Stimulated activated CD8-positive, alpha-beta memory T cell treated with anti-CD3 and anti-CD28 coated beads, Interleukin-15, amount 100 ng/mL, for 1 hour (primary cell): ENCODE measurements at places on chromosomes 6 and 20.

DNA sequence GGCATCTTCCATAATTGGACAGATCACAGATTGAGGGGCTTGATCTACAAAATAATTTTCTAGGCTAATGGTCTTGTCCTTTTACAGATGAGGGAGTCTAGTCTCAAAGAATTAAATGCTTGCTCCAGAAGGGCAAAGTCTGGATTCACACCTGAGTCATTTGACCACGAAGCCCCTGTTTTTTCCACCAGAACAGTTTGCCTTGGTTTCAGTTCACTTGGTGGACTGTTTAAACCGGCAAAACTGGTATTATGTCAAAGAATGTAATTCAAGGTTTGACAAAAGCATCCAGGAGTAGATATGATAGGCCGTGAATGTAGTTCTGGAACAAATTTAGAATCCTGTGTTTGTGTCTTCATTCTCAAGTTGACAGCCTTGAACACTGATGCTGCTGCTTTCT, 3.3 kb downstream of the MYO6 start:
- no peak for DNase-seq

- DNase-seq: no peak
These were observed 433 bp downstream of the QRSL1 start for GRCh38 chr6:106629859-106630163.

GRCh38 chr6:169935348-169935718, 183.9 kb downstream of the ERMARD start:
- no peak for DNase-seq

- no peak for DNase-seq
These were observed 10.1 kb downstream of the RFX6 start for GRCh38 chr6:116887168-116887567.

- DNase-seq: no peak
These were observed 631.9 kb upstream of the MMS22L start for GRCh38 chr6:97914912-97915311.

- no peak for DNase-seq
These were observed 96.5 kb downstream of the SNAP25 start for GRCh38 chr20:10315138-10315537.

- no peak for DNase-seq
These were observed 113.1 kb downstream of the TRIM27 start for GRCh38 chr6:28810659-28811053.

DNA sequence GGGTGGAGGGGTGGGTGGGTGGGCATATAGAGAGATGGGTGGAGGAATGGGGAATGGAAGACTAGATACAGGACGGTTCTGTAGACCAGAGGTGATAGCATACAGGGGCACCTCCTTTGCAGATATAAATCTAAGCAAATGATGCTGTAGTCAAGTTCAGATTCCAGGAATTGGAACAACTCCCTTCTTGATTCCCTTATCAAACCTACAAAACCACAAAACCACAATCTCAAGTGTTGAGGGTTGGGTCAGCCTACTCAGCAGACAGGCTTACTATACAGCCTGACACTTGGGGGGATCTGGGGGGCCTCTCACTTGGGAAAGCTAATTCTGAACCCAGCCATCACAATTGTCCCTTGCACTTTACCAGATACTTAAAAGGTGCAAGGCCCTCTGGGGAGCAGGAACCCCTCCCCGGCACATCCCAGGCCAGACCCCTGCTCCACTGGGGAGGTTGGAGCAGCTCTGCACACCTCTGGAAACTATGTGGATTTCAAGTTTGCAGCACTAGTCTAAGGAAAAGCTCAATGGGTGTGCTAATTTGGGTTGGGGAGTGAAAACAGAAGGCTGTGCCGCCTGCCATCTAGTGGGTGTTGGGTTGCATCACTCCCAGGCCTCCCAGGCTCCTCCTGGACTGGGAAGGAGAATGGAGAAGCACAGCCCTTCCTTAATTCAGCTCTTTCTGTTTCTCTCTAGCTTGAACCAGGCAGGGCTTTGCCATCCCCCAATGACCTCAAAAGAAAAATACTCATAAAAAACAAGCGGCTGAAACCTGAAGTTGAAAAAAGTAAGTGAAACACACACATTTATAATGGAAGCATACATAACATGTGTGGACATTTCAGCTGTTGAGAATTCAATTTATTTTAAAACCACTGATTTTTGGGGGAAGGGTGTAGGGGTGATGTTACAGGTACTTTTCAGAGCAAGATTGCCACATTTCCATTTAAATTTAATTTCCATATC, 121.2 kb upstream of the LAMP5 start:
- no peak for DNase-seq

DNA sequence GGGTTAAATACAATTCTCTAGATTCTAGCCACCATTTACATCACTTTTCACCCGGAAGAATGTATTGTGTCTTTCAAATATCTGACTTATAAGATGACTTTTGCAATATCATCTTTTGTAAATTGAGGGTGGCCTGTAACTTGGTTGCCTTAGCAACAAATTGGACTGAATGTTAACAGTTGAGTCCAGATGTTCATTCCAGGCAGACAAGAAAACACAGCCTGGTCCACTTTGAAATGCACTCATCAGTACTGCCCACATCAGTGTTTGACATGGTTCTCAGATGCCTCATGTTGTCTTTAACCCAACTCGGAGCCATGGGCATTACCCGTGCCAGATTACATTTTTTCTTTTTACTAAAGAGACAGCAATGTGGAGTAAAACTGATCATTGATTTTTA, 781.6 kb upstream of the CHD6 start:
- DNase-seq: no peak

DNA sequence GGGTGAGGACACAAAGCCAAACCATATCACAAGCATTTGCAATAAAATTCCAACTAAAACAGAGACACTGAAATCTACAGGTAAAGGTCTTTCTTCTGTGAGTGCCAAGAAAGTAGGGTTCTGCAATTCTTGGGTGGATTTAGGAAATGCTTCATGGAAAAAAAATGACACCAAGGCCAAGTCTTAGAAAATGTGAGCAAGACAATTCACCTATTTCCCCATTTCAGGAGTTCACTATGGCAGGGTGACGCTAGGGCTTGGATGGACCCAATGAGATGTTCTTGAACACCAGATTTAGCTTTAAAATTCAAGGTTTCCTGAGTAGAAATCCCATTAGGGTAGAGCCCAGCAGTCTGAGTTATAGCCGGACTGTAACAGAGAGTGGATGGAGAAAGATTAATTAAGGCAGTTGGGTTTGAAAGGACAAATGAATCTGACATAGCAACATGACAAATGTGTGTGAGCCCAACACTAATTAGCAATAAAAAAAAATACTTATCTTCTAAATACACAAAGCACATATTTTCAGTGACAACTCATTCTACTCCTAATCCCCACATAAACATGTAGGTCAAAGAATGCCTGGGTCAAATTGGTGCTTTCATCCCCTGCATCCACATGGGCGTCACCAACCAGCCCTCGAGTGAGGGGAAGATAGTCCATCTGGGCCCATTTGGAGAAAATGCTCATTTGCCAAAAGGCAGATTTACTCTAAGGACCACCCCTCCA, 180.4 kb upstream of the JARID2 start:
- DNase-seq: no peak

DNA sequence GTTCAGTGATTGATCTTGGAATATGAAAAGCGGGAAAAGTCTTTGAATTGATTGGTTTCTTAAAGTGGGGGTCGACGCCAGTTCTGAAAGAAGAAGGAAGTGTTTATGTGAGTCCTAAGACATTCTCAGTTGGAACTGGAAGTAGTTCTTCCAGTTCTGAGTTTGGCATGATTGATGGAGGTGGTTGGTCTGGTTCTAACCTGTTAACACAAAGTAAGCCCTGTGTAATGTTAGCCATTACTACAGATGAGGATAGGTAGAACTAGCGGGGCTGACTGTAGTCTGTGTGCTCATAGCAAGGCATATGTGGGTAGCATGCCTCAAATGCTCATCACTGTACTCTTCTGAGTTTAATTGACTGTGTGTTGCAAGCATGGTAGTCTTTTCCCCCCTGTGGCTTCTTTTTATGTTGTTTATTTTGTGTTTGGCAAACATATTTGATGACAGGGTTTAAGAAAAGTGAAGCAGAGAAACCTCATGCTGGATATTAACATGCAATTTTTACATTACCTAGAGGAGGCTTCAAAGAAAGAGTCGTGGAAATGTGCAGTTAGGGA, 24.9 kb downstream of the CITED2 start:
- DNase-seq: no peak

GRCh38 chr6:63349401-63349800, 29.6 kb upstream of the LGSN start:
- no peak for DNase-seq

DNA sequence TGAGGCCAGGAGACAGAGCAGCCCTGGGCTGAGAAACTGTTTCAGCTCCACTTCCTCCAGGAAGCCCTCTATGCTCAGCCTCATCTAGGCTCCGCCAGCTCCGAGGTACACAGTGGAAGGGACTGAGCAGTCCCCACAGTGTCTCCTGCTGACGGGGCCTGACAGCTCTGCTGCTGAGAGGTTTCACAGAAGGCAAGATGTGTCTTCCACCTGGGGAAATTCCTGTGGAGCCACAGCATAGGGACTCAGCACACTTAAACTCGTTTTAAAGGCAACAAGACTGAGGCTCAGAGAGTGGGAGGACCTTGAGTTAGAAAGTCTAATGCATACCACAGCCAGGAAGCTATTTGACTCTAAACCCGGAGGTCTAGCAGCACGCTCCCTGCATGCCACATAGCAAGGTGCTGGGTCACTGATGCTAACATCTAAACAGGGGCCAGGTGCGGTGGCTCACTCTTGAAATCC, 6.8 kb downstream of the ADA start:
- DNase-seq: no peak

- DNase-seq: no peak
These were observed 52.3 kb downstream of the SOBP start for GRCh38 chr6:107542192-107542668.

- no peak for DNase-seq
These were observed 409.8 kb upstream of the CITED2 start for GRCh38 chr6:139784222-139784769.

DNA sequence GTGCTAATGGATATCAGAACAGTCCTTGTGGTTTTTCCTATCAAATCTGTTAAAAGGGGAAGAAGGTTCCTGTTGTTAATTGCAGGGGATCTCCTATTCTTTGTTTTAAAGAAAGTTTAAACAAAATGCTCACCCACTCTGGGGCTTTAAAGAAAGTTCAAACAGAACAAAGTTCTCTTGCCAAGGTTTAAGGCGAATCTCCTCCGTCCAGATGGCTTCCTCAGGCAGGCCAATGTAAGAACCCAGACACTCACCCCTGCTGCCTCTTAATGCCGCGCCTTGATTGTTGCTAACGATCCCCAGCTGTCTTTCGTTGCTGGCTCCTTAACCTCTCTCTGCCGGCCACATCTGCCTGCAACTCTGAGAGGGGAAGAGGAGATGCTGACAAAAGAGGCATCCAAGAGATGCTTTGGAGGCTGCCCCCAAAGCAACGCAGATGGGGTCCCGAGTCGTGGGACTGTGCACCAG, 235.0 kb upstream of the PRDM1 start:
- DNase-seq: no peak

DNA sequence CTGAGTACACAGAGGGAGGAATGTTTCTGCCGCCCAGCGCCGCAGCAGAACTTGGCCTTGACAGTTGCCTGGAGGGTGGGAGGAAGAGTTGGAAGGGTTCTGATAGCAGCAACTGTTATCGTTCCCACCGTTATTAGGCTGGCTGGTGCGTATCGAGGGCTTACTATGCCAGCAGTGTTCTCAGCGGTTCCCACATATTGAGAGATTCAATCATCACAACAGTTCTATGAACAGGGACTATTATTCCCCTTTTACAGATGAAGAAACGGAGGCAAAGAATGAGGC, 380.1 kb upstream of the SULF2 start:
- DNase-seq: no peak

DNA sequence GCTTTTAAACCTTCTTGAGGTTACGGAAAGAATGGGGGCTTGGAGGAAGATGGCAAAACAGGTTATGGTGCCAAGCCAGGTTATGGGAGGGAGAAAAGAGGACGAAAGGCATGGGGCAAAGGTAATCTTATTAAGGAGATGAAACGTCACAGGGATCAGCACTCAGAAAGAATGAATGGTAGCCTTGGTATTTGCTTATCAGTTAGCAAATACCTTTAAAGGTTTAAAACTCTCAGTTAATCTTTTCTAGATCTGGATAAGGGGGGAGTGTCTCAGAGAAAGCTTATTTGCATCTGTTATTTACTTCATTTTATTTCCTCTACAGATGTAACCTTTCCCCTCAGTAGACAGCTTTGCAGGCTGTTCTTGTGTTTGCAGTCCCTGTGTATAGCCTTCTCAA, 55.5 kb upstream of the EEF1E1 start:
- DNase-seq: no peak

- DNase-seq: no peak
These were observed 151.0 kb downstream of the CLIC5 start for GRCh38 chr6:45864651-45865050.

- DNase-seq: no peak
These were observed 32.4 kb upstream of the HINT3 start for GRCh38 chr6:125924169-125924568.

- DNase-seq: no peak
These were observed 80.5 kb downstream of the CEBPB start for GRCh38 chr20:50271176-50271575.

- DNase-seq: no peak
These were observed 153.9 kb downstream of the SOX4 start for GRCh38 chr6:21747441-21747840.

- DNase-seq: no peak
These were observed 18.4 kb downstream of the PDE7B start for GRCh38 chr6:135869857-135870256.

DNA sequence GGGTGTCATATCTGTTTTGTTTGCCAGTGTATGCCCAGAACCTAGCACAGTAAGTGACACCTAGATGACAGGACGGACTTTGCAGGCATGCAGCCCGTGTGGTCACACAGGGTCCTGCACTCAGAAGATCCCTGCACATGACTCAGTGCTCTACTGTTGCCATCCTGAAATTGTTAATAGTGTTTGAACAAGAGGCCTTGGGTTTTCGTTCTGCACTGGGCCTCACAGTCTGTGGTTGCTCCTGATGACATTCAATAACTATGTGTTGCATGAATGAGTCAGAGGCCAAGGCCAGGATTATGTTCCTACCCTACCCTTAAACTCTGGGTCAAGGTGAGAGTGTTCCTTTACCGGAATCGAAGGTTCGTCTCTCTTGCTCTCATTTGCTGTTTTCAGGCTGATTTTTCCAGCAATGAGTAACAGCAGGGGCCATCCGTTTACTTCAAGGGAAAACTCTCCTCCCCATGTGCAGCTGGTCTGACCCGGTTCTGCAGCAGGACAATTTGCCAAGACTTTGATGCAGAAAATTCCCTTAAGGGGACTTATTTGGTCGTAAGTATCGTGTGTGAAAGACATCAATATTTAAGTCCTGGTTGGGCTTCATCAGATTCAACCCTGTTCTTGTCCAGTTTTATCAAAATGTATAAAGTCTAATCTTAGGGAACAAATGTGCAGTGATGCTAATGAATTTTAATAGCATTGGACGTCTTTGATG, 13.0 kb upstream of the PFDN4 start:
- DNase-seq: no peak

- no peak for DNase-seq
These were observed 127.7 kb upstream of the GJE1 start for GRCh38 chr6:142005021-142005420.
